ENCODE measurements at places on chromosomes 5 and 9.

DNA sequence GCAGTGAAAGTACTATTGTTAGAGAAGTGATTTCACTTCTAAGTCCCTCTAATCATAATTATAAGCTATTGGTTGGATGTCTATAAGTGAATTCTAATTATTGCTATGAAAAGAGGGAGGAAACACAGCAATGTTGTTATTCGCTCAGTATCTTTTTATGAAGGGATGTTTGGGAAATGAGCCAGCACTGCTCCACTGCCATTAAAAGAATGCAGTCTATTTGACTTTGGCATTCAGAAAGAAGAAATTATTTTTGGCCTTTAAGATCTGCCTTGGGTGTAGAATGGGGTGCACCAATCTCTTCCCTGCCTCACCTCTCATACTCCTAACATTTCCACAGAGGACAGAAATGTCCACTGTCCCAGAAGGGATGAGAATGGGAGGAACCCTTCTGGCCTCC lies 332.0 kb downstream of the SPATA31D1 start:
- DNase-seq: no peak

DNA sequence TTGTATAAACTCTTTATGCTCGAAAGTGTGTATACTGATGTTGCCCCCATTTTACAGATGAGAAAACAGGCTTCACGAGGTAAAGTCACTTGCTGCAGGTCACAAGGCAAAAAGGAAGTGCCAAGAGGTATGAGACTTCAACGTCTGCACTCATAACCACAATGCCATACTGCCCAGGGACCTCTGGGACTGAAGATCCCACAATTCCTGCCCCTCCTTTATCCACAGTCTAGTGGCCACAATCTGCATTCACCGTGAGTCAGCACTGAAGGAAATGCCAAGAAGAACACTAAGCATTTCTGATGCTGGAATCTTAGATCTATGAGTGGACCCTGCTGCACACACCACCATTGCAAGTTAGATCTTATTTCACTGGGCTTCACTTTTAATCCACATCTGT lies 37.3 kb downstream of the MED27 start:
- DNase-seq: peak; percentile 81

- peak; percentile 95 for DNase-seq
These were observed 5.9 kb downstream of the ABCA2 start for GRCh38 chr9:137021979-137022661.

GRCh38 chr9:27086818-27087680 lies 22.0 kb upstream of the TEK start:
- no peak for DNase-seq

- DNase-seq: no peak
These were observed 477.1 kb downstream of the PDE4D start for GRCh38 chr5:59416451-59416850.
